Activated T-helper 9 cell treated with anti-CD3 and anti-CD28 coated beads, Interleukin-2, amount 50 U/mL, for 16 hours (primary cell): ENCODE measurements at places on chromosomes 11 and 22.

DNA sequence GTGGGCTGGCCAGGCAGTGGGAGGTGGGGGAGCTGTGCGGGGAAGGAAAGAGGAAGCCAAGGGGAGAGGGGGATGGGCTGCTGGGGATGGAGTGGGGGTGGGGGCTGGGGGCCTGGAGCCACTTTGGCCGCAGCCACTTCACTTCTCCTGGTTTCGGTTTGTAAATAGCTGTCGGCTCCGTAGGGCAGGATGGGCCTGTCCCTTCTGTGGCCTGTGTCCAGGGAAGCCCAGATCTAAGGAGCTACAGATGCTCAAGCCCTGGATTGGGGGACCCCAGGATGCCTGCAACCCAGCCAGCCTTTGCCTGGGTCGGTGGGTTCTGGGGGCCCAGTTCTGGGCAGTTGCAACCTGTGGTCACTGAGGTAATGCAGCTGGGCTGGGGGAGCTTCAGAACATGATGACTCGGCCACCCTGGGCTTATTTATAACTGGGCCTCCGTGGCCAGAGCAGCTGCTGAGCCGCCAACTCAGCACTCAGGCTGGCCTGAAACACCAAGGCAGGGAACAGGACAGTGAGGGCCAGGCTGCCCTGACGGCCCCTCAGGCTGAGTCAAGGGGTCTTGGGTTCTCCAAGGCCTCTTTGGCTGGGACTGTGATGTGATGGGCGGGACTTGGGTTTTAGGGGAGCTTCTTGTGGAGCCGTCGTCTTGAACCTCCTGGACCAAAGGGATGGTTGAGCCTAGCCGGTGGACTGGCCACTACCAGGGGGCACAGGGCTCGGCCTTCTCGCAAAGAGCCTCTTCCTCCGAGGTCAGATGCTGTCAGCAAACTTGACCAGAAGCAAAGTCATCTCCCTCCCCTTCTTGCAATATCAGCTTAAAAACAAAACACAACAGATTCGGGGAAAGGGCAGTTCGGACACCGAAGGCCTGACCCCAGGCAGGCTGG is 15.0 kb upstream of the SLC39A13 start:
- DNase-seq, result no peak

DNA sequence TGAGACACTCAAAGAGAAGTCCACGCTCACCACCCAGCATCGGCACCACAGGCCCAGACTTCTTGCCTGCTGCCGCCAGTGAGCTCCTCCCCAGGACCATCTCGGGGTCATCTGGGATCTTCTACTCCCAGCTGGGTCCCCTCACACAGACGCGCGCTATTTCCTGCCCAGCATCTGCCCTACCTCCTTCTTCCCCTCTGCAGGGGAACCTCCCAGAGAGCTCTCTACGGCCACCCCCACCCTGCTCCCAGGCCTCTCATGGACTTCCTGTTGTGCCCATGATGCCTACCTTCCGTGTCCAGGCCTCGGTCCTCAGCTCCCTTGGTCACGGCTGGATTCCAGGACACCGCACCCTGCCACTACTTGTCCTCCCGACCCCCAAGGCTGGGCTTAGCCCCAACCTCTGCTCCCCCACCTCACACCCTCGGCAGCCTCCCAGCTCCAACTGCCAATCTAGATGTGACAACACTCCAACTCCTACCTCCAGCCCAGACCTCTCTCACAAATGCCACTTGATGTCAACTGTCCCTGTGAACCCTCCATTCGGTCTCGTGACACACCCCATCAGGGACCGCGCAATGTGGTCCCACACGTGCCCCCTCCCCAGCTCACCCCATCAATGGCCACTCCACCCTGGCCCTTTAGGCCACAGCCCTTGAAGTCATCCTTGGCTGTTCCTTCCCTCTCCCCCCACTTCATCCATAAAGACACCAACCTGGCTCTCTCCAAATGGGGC is 45.3 kb downstream of the SGSM3 start:
- DNase-seq, result no peak

GRCh38 chr11:23192256-23192655 is 332.0 kb upstream of the CCDC179 start:
- no peak for DNase-seq

GRCh38 chr11:3104961-3105790 is 48.0 kb upstream of the CARS1 start:
- DNase-seq, result no peak

DNA sequence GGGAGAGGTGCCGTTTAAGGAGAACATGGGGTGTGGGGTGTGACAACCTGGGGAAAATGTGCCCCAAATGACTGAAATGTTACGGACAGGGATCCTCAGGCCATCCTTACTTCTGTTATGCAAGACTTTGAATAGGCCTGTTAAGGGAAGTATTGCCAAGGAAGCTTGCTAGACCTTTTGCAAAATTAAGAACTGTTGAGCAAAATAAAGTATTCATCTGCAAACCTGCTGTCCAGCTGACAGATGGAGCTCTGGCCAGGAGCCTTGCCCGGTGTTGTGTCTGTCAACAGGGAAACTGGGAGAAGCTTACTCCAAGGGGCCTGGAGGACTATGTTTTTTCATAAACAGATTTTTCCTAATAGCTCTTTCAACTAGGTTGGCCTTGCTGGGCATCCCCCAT is 48.0 kb downstream of the FAT3 start:
- no peak for DNase-seq
